Caco-2 (cell line): ENCODE measurements at places on chromosomes 5 and 9. TPM values are rescaled to one million over a fixed set of nuclear protein-coding genes. Genes with fewer than 3 reads are reported as not detected.

- H3K4me1 ChIP-seq: peaks cover 45% of the 10 kb centered on the region
- peak overlapping the region; percentile 95 for H3K27ac ChIP-seq
- H3K27me3 ChIP-seq: no peaks in the 10 kb centered on the region
- H3K4me3 ChIP-seq: peak overlapping the region; percentile 22
- peak; percentile 97 for DNase-seq
These were observed 2.8 kb upstream of the WWC1 start for GRCh38 chr5:168288349-168289245.

DNA sequence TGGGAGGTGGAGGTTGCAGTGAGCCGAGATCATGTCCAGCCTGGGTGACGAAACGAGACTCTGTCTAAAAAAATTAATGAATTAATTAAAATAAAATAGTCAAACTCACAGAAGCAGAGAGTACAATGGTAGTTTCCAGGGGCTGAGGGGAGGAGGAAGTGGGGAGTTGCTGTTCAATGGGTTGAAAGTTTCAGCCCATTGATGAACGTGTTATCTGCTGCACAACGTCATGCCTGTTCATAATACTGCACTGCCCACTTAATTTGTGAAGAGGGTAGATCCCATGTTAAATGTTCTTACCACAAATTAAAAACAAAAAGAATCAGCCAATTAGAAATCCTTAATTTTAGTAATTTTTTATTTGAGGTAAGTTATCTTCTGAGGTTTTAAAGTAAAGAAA lies 16.4 kb upstream of the RUFY1 start:
- H3K4me1 ChIP-seq: no peaks in the 10 kb centered on the region
- no peak overlapping the region for H3K4me3 ChIP-seq
- no peaks in the 10 kb centered on the region for H3K27me3 ChIP-seq
- no peaks in the 10 kb centered on the region for H3K36me3 ChIP-seq
- no peak for DNase-seq

GRCh38 chr9:12884736-12885395 lies 110.0 kb downstream of the LURAP1L start:
- H3K27me3 ChIP-seq: no peaks in the 10 kb centered on the region
- no peak for DNase-seq
- H3K27ac ChIP-seq: no peak overlapping the region
- H3K4me3 ChIP-seq: no peak overlapping the region

DNA sequence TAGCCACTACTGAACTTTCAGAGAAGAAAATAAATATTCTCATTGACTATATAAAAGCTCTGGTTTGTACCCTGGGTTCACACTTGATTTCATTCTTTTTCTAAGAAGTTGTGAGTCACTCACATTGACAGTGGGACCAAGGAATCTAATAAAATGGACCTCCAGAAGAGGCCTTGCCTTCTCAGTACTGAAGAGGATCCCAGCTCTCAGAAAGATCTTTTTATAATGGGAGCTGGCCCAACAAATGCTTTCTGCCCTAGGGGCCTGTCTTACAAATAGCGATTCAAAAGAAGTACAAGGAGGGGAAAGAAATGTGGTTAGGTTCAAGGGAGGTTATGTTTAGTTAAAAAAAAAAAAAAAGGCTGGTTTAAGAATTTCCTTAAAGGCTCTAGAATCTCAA lies 237.9 kb downstream of the ISL1 start:
- H3K27ac ChIP-seq: no peak overlapping the region
- no peaks in the 10 kb centered on the region for H3K4me1 ChIP-seq
- H3K36me3 ChIP-seq: no peaks in the 10 kb centered on the region
- DNase-seq: no peak

ORM2 gene
- 45.5 and 46.0 TPM in 2 replicates for total RNA-seq

- peaks cover 56% of the 10 kb centered on the region for H3K4me1 ChIP-seq
- H3K36me3 ChIP-seq: no peaks in the 10 kb centered on the region
- no peak for DNase-seq
- H3K27ac ChIP-seq: peak overlapping the region; percentile 53
- H3K27me3 ChIP-seq: no peaks in the 10 kb centered on the region
- no peak overlapping the region for H3K4me3 ChIP-seq
These were observed 77.3 kb upstream of the ATP10B start for GRCh38 chr5:160929360-160929759.
